ENCODE measurements at places on chromosomes 2 and 18.

- DNase-seq, result no peak
Measured at GRCh38 chr2:84884449-84884848, 3.6 kb upstream of the TRABD2A start.

DNA sequence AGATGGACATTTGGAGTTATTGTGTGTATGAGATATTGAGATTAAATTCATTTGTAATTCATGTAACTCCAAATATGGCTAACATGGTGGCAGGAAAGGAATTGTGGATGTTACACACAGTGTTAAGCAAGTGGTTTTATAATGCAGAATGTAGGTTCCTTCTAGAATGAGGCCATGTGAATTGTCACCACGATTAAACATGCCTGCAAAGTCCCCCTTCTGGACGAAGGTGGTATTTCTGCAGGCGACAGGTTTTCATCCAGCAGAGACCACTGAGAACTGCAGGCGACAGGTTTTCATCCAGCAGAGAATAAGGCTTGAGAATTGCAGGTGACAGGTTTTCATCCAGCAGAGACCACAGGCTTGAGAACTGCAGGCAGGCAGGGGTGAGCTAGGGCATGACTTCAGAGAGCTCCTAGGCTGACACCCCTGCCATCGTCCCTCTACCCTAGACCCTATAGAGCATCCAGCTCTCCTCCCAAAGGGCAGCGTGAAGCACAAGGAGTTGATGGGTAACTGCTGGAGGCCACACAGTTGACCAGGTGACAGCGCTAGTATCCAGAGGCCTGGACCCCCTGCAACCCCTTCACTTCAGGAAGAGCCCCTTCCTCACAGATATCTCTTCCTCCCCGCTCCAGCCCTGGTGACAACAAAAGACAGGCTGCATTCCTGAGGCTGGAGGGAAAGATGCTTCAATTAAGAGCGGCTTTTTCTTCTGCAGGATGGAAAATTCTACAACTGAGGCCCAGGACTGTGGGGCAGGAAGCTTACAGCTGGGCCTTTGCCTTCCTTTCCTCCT lies 175.8 kb downstream of the LOXHD1 start:
- DNase-seq, result peak; percentile 65

DNA sequence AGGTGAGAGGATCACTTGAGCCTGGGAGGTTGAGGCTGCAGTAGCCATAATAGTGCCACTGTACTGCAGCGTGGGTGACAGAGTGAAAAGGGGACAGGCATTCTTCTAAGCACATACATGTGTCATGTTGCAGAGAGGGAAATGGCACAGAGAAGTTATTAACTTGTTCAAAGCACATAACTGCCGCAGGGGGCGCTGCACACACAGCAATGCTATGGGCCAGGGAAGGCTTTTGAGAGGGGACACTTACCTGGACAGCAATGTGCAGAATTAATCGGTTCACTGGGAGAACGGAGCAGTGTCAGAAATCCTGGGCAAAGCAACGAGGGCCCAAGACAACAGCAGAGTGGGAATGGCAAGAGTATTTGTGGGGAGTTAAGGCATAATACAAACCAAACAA lies 2.4 kb downstream of the SCYGR8 start:
- DNase-seq, result no peak

DNA sequence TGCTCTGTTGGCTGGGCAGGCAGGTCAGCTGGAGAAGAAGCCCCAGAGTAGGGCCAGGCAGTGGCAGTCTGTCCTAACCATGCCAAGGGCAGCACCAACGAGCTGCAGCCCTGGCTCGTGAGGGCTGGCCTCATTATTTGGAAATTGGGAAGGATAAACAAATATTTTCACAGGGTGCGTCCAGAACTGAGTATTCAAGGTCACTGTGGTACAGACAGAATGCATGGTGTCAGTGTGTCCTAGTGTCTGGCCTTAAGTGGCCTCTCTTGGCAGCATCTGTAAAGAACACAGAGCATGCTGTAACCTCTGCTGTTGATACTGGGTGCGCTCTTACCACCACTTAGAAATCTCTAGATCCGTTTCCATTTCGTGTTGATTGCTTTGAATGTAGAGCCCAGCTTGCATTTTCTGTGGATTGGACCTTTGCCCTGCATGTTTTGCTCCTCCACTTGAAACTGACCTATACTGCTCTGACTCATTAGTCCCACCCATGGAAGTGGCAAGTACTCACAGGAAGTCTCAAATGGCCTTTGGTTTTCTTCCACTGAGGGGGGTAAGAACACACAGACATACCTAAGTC lies 88.2 kb downstream of the GREB1L start:
- no peak for DNase-seq

GRCh38 chr2:20565623-20566236 lies 85.2 kb downstream of the HS1BP3 start:
- no peak for DNase-seq

DNA sequence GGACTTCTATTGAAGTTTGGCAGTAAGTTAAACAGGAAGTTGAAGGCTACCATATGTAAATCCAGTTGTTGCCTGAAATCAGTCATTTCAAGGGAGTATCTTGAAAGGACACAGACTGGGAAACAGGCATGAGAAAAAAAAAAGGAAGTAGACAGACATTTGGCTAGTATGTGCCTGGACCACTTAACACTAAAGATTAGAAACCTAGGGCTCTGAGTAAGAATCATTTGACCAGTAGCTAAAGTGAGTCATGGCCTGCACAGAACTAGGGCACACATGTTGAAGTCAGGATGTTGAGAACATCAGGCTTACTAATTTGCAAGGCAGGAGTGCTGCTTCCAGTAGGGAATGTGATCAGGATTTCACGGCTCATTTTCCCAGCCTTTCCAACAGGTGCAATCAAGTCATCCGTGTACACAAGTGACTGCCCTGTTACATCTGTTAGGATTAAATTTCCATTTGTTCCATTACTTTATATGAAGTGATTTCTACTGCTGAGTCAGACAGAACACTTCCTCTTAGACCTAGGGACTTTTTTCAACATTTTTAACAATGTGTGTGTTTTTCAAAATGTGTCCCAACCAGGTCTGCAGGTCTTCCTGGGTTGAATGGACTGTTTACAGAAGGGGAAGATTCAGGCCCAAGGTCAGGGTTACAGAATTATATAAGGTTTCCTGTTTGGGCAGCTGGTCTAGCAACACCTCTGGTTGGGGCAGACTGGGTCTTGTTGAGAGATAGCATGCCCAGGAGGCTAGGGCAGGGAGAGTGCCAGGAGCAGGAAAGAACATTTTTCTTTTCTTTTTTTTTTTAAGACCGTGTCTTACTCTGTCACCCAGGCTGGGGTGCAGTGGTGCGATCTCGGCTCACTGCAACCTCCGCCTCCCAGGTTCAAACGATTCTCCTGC lies 145.6 kb downstream of the TGIF1 start:
- DNase-seq, result peak; percentile 42

- no peak for DNase-seq
Measured at GRCh38 chr2:37526323-37526722, 145.1 kb downstream of the CDC42EP3 start.

DNA sequence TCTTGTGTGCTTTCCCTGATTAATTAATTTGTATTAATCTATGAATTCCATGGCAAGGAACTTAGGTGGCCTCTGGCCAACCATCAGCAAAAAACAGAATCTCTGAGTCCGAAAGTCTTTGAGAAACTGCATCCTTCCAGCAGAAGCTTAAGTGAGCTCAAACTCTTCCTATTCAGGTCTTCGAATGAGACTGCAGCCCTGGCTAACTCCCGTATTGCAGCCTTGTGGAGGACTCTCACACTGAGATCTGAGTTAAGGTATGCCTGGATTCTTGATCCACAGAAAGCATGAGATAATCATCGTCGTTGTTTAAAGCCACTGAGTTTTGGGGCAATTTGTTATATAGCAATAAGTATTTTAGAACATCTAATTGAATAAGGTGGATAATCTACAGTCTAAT lies 1143.9 kb upstream of the NXPH2 start:
- no peak for DNase-seq

GRCh38 chr2:176135035-176135440 lies 5.5 kb downstream of the HOXD8 start:
- no peak for DNase-seq

- no peak for DNase-seq
Measured at GRCh38 chr2:71526141-71526540, 72.8 kb downstream of the DYSF start.

DNA sequence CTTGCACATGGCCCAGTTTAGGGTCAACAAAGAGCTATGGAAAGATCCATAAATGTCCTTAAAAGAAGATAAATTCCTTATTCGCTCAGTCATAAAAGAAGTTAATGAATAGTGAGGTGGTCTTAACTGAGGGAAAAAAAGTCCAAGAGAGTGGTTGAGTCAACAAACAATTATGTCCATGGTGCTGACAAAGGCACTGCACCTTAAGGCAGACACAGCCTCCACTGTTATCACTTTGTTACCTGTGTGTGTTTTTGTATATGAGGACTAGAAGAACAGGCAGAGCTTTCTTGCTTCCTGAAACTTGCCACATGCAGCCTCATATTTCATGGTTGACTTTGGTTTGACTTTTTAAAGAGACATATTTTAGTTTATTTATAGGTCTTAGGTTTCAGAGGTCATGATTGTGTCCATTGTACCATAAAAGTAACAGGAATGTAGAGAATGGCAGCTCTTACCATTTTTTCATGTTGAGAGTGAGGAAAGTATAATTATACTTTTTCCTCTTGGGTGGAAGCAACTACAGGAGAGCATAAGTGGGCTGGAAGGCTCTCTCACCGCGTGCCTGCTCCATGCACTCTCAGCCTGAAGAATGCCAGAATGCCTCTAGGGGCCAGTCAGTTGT lies 93.6 kb downstream of the XRCC5 start:
- DNase-seq, result no peak

GRCh38 chr2:174730698-174731018 lies 33.6 kb downstream of the CHRNA1 start:
- no peak for DNase-seq

- no peak for DNase-seq
Measured at GRCh38 chr18:3655254-3656050, 205.5 kb downstream of the TGIF1 start.

- no peak for DNase-seq
Measured at GRCh38 chr2:3060049-3060448, 317.6 kb downstream of the EIPR1 start.

DNA sequence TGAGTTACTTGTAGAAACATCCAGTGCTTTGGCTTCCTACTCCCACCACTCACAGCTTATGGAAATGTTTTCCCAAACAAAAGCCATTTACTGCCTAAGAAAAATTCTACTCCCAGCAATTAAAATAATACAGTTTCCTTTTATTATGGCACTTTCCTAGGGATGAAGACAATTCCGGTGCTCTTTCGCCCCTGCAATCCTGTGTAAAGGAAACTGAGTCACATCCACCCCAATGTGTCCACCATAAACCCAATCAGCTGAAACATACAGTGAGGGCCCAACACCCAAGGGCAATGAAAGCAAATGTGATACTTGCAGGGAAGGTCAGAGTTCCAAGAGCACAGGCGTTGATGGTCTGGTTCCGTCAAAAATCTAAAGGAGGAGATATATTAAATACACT lies 62.0 kb upstream of the ST3GAL5 start:
- no peak for DNase-seq

DNA sequence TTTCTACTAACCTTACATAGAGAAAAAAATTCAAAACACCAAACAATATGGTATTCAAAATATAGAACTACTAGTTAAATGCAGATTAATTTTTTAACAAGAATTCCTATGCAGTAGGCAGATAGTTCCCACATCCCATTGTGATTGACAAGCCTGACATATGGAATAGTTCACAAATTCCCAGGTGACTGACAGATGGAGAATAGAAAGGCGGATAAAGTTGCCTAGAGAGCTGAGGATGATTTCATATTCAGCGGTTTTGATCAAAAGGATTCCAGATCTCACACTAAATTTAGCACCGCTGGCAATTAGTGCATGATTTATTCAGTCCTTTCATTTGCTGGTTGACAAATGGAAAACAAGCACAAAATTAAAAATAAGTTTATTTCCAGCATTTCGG lies 733.7 kb upstream of the POU3F3 start:
- no peak for DNase-seq

DNA sequence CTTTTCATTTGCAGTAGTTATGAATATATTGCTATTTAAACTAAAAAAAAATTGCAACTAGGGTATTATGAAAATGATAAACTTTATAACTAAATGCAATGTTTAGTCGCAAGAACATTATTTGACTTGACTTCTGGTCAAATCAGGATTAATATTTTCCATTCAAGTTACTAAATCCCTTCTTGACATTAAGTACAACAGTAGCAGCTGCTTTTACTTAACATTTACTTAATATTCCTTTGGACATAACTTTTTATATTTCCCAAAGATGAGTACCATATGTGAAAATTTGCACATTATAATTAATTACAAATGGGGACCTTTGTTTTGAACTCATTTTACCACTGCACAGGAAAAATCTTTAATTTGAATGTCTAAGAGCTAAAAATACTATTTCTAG lies 74.0 kb downstream of the PMS1 start:
- DNase-seq, result no peak

DNA sequence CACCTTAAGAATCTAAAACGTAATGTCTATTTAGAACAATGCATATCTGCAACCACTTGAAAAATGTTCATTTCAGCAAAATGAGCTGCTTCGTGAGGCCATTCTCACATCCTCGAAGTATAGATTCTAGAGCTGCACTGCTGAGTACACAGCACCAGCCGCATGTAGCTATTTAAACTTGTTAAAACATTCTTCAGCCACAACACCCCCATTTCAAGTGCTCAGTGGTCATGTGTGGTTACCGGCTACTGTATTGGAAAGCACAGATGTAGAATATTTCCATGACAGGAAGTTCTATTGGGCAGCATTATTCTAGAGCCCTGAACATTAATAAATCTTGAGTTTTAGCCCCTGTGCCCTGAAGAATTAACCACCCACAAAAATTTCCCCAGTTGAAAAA lies 35.0 kb downstream of the SUMO1 start:
- no peak for DNase-seq

- no peak for DNase-seq
Measured at GRCh38 chr2:231379266-231380215, 16.0 kb upstream of the B3GNT7 start.

- DNase-seq, result no peak
Measured at GRCh38 chr2:58973811-58974281, 732.7 kb upstream of the FANCL start.

DNA sequence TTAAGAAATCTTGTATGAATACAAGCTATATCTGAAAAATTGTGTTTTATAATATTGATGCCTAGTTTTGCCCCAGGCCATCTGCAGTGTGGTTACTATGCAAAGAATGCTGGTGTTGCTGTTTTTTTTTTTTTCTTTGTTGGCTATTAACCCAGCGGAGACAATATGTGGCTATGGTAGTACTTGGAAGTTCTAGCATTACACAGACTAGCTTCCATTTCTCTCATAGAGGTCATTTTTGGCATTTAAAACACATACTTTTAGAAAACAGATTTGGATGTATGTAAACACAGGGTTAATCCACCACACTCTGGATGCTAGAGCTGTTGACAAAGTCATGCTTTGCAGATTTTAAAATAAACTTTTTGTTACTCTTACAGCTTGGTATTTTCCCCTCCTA lies 209.8 kb downstream of the NEDD4L start:
- no peak for DNase-seq

- no peak for DNase-seq
Measured at GRCh38 chr18:33184958-33185357, 255.6 kb downstream of the CCDC178 start.

DNA sequence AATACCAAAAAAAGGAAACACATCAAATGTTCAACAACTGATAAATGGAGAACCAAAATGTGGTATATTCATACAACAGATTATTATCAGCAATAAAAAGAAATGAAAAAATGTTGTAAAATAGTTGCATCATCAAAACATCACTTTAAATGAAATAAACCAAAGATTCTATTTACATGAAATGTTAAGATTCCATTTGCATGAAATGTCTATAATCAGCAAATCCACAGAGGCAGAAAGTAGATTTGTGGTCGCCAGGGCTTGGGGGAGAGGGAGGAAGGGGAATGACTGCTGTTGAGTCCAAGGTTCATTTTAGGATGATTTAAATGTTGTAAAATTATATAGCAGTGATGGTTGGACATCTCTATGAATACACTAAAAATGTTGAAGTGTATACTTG lies 181.9 kb downstream of the RTP5 start:
- DNase-seq, result no peak
